ENCODE measurements at places on chromosomes 6 and 20.

DNA sequence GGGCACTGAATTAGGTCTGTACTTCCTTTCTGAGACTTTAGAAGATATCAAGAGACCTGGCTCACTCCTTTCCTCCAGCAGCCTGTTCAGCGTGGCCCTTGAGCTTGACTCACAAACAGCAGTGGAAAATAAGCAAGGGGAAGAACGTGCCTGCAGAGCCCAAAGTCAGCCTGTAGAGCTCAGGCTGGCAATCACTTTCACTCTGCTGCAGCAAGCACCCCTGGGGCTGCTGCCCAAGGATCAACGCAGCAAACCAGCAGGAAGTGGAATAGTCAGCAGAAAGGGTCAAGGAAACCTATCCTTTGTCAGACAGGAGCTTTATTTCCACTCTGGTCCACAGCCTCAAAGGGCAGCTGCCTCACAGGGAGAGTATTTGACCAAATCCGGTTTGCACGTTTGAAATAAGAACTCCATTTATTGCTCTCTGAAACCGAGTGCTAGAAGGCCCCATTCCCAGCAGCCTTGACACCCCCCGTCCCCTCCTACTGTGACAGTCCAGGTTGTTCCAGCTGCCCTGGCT is 77.4 kb downstream of the PRDM1 start:
- peak; percentile 10 for DNase-seq

DNA sequence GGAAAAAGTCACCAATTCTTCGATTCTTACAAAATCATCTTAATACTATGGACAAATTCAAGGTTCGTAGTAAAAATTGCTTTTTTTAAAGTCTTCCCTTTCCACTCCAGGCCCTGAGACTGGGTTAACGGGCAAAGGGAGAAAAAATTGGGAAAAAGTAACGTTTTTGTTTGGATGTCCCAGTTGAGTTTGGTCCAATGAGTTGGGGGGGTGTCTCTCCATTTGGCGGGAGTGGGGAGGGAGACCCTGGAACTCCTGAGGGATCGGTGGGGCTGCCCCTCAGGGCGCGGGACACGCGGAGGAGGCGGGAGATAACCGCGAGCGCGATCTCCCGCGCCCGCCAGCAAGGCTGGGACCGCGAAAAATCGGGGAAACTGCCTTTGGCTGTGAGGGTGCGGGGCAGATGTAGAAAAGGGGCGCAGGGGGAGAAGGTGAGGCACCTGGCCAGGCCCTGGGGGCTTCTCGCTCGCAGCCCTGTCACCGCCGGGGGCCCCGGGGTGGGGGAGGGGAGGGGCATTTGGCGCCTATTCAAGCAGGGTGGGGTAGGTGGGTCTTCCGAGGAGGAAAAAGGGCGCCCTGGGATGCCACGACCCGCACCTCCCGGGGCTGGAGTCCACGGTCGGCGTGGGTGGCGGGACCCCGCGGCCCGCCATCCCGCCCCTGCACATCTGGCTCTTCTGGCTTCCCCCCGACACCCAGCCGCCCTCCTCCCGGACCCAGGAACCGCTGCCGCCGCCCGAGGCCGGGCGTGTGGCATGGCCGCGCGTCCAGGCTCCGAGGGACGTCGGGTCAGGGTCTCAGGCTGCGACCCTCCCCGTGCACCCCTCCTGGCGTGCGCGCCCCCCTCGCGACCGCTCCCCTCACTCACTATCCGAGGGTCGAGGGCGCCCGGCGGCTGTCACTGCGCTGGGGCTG is 595 bp downstream of the FBXO5 start:
- no peak for DNase-seq

DNA sequence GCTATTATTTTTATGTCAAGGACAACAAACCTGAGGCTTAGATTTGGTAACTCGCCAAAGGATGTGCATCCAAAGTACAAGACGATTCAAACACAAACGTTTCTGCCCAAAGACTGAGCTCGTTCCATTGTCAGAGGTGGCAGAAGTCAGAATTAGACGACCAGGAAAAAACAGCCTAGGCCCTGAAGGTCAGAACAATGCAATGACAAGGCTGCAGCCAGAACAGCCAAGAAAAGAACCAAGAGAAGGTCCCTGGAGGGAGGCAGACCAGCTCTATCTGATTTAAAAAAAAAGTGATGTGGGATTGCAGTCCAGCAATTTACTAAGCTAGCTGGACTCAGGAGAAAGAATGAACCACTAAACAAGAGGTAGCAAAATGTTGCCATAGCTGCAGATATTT is 54.2 kb downstream of the NCOA7 start:
- DNase-seq = no peak

GRCh38 chr6:26252077-26252472 is 112.9 kb upstream of the BTN3A2 start:
- no peak for DNase-seq

DNA sequence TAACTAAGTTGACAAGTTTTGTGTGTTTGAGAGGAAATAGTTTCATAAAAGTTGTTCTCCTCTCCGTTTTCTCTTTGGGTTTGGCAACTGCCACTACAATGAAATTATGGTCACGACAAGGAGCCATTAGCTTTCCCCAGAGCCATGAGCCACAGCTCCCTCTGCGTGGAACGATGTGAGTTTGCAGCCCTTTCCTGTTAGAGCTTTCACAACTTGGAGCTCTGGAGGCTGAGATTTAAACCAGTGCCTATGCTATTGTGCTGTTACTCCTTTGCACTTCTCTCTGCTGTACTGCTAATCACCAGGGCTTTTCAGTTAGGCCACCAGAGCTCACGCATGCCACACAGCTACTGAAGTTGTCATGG is 29.3 kb upstream of the TXNDC5 start:
- no peak for DNase-seq

GRCh38 chr6:144582939-144583613 is 297.9 kb downstream of the UTRN start:
- peak; percentile 87 for DNase-seq
